SJSA1 (cell line): ENCODE measurements at places on chromosomes 7 and 10. TPM values are rescaled to one million over a fixed set of nuclear protein-coding genes. Genes with fewer than 3 reads are reported as not detected.

Gene ARL5B
- 26.8 and 36.3 TPM in 2 replicates for total RNA-seq

Gene ASB10
- total RNA-seq, result not detected in 2 replicates

Gene FANK1
- total RNA-seq, result 0.18 TPM in 1 of 2 replicates, not detected in the other

Gene KCND2
- total RNA-seq, result not detected in 2 replicates

Gene ITGB8
- 1.3 and 3.6 TPM in 2 replicates for total RNA-seq

Gene RADIL
- 0.24 TPM in 1 of 2 replicates, not detected in the other for total RNA-seq

Gene IGFBP3
- total RNA-seq, result 101 and 118 TPM in 2 replicates
